Stimulated activated CD4-positive, alpha-beta T cell treated with anti-CD3 and anti-CD28 coated beads, Interleukin-15, amount 100 ng/mL, for 24 hours (primary cell): ENCODE measurements at places on chromosomes 13 and 19.

- peak; percentile 54 for DNase-seq
Observed at GRCh38 chr13:99655351-99656091, 154.2 kb downstream of the TM9SF2 start.

DNA sequence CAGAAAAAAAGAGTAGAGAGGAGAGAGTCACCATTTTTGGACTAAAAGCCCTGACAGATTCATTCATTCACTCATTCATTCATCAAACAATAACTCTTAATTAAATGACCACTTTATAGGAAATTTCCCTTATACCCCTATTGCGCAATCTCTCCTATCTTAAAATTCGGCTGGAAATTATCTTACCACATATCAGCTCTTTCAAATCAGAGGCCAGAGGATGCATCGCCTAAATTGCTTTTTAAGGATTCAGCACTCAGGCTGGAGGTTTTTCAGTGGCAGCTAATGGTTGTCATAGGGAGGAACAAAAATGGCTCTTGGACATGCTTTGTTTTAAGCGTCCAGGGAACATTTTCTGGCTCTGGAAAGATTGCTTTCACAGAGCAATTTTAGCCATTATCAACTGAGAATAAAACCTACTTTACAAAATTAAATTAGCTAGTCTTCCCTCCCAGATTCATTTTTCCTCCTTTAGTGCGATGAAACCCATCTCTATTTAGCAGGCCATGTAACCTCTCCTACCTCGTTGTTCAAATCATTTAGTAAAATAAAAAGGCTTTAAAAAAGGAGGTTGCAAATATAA is 115.2 kb downstream of the OLFM4 start:
- no peak for DNase-seq

DNA sequence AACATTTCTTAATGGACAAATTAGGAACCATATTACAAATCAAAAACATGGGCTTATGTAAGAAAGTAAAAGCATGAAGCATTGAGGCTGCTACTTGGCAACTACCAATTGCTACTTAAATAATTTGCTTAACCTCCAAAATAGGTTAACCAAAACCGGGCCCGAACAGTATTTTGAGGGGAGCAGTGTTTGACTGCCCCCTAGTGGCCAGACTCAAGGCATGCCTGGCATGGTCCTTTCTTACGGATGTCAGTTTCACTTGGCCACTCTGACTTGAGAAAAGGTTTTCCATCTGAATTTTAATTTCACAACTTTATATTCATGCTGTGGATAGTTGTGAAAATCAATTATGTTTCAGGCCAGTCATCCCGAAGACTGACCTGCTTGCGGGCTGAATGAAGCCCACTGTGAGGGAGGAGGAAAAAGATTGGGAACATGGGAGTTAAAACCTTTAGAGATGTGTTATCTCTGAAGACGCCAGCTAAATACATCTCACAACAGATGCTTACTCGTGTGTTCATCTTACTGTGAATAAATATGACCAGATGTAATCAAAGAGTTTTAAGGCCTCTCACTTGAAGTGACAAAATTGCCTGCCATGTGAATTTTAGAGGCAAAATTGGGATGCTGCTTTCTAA is 2.9 kb downstream of the RXFP2 start:
- DNase-seq = peak; percentile 72

GRCh38 chr19:54451331-54451871 is 2.4 kb downstream of the LENG8 start:
- no peak for DNase-seq

GRCh38 chr13:74288361-74288911 is 154.2 kb upstream of the KLF12 start:
- DNase-seq = peak; percentile 20

DNA sequence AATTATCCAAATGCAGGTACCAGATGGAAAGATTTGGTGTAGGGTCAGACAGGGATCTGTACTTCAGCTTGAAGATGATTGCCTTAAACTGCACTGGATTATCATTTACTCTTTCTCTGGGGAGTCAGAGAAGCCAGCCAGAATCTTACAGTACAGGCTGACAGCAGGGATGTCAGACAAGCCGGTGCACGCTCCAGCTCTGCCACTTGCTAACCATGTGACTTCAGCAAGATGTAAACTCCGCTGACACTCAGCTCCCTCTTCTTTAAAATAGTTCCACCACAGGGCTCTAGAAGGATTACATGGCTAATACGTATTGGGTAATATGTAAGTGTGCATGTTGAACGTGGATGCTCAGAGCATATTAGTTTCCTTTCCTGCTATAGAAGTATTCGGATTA is 251.4 kb upstream of the MAB21L1 start:
- DNase-seq = no peak

GRCh38 chr19:38231918-38232317 is 7.9 kb upstream of the DPF1 start:
- DNase-seq = no peak

DNA sequence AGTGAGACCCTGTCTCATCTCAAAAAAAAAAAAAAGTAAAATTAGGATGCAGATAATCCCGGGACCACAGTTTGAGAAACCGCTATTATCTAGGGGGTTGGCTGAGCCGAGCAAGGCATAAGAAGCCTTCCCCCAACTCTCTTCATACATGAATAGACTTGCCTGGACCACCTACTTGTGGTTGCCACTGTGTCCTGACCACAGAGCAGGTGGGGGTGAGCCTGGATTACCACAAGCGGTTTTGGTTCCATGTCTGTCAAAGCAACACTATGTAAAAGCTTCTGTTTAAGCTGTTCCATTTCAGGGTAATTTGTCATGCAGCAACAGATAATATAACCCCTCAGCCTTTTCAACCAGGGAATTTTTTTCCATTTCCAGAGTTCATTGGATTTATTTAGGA is 3.3 kb upstream of the NAPA start:
- DNase-seq = peak; percentile 60

GRCh38 chr19:56720281-56720680 is 48.7 kb upstream of the ZNF835 start:
- no peak for DNase-seq

GRCh38 chr19:58294743-58295374 is 10.3 kb upstream of the ERVK3-1 start:
- DNase-seq = no peak

DNA sequence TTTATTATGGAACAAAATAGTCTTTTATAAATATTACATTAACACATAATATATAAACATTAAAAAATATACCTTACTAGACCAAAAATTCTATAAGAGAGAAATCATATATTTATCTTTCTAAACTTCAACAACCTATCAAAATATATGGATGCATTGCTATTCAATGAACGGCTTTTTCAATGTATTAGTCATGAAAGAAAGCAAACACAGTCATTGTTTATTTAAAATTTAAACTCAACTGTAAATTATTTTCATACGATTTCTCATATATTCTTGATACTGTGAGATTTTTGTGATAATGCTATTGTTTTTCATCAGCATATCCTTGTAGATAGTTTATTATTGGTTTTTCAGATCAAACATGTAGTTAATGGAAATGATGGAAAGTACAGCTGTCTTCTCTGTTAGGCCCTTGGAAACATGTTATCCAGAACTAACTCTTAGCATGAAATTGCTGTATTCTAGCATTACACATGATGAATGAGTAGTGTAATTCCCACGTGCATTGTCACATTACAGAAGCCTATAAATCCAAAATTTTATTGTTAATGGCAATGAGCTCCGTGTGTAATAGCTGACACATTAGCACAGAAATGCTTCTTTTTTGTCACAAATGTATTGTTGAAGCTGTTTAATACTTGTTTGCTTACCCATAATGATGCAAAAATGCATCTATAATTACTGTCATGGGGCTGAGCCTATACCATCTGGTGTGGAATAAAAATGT is 1639.9 kb downstream of the SLITRK5 start:
- no peak for DNase-seq
